ENCODE measurements at places on chromosomes 5 and 9. TPM values are rescaled to one million over a fixed set of nuclear protein-coding genes. Genes with fewer than 3 reads are reported as not detected.

Gene MSMP
- total RNA-seq, result 0.88 TPM

DNA sequence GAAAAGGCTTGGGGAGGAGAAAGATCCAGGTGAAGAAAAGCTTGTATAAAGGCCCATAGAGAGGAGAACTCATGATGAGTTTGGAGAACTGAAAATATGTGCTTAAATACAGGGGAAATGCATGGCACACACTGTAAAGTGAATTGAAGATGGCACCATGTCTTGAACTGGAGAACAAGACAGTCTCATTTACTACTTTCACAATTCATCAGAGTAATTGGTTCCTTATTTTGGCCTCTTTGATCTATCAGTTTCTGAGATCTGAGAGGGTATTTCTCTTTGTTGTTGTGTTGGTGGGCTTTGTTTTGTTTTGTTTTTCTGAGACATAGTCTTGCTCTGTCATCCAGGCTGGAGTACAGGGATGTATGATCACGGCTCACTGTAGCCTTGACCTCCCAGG is 98.2 kb downstream of the CEMIP2 start:
- no peak overlapping the region for H3K4me3 ChIP-seq
- H3K27ac ChIP-seq, result no peak overlapping the region
- peaks cover 7% of the 10 kb centered on the region for H3K27me3 ChIP-seq
- no peak for DNase-seq
- H3K4me1 ChIP-seq, result no peaks in the 10 kb centered on the region
- H3K36me3 ChIP-seq, result peaks cover 4% of the 10 kb centered on the region

DNA sequence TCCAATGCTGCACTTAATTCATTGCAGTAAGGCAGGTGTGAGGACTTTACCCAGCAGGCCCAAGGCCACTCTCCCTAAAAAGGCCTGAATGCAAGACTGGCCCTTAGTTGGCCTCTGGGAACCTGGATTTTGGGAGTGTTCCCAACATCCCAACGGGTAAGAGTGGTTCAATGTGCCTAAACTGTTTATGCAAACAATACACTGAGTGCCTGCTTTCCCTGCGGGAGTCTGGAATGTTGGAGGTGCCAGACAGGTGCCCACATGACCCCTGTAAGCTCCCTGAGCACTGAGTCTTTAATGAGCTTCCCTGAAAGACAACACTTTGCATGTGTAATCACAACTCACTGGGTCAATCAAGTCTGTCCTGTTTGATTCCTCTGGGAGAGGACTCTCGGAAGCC is 37.4 kb downstream of the NSUN2 start:
- no peak overlapping the region for H3K27ac ChIP-seq
- peaks cover 38% of the 10 kb centered on the region for H3K36me3 ChIP-seq
- H3K4me3 ChIP-seq, result no peak overlapping the region
- DNase-seq, result no peak
- no peaks in the 10 kb centered on the region for H3K4me1 ChIP-seq

GRCh38 chr5:16663840-16664239 is 47.0 kb upstream of the RETREG1 start:
- no peaks in the 10 kb centered on the region for H3K36me3 ChIP-seq
- no peak for DNase-seq
- H3K27me3 ChIP-seq, result no peaks in the 10 kb centered on the region
- no peak overlapping the region for H3K4me3 ChIP-seq

- H3K27ac ChIP-seq, result no peak overlapping the region
- no peak overlapping the region for H3K4me3 ChIP-seq
- H3K36me3 ChIP-seq, result peaks cover 21% of the 10 kb centered on the region
- no peaks in the 10 kb centered on the region for H3K27me3 ChIP-seq
- no peak for DNase-seq
- peaks cover 6% of the 10 kb centered on the region for H3K4me1 ChIP-seq
Measured at GRCh38 chr5:1037671-1038416, 29.2 kb downstream of the NKD2 start.

- H3K27me3 ChIP-seq, result peaks cover 25% of the 10 kb centered on the region
- H3K36me3 ChIP-seq, result no peaks in the 10 kb centered on the region
- no peak overlapping the region for H3K27ac ChIP-seq
- H3K4me3 ChIP-seq, result no peak overlapping the region
- H3K4me1 ChIP-seq, result no peaks in the 10 kb centered on the region
- no peak for DNase-seq
Measured at GRCh38 chr5:139964994-139965565, 78.0 kb downstream of the NRG2 start.

All from activated CD4-positive, alpha-beta T cell treated with anti-CD3 and anti-CD28 coated beads, Interleukin-2, amount 10 ng/mL, durations not matched to agents 24 days and 14 days (primary cell).